ENCODE measurements at places on chromosomes 16 and 17.
A peak's percentile ranks its signal among the peaks of the same experiment; 100 is the strongest.

- DNase-seq, result no peak
Measured at GRCh38 chr17:75591722-75592302, 4.2 kb downstream of the MYO15B start.

DNA sequence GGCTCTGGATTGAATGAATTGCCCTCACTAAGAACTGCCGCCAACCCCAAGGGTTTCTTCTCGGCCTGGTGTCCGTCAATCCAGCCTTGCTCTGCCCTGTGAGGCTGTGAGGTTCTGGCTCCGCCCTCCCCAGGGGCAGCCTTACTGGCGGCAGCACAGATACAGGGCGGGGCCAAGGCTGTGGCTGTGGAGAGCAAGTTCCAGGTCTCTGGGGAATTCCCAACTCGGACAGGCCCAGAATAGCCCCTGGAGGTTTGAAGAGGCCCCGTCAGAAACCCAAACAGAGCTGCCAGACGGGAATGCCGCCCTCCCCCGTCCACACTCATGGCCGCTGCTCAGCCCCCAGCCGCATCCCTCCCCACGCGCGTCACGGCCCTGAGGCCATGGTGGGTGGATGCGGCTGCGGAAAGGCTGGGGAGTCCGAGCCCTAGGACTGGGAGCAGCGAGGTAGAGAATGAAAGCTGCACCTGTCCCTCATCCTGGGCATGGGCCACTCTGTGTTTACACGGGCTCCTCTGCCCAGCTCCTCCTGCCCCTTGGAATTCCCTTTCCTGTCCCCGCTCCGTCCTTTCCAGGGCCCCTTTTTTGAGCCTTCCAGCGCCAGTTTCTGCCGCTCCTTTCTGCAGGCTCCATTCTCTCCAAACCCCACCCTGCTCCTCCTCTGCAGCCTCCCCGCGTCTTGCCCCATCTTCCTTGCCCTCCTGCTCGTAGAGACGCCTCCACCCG, 660 bp upstream of the PRRT2 start:
- peak; percentile 88 for DNase-seq

GRCh38 chr16:88732172-88732960, 26.1 kb downstream of the CTU2 start:
- DNase-seq, result no peak

- no peak for DNase-seq
Measured at GRCh38 chr17:69417545-69418483, 3.3 kb downstream of the MAP2K6 start.

DNA sequence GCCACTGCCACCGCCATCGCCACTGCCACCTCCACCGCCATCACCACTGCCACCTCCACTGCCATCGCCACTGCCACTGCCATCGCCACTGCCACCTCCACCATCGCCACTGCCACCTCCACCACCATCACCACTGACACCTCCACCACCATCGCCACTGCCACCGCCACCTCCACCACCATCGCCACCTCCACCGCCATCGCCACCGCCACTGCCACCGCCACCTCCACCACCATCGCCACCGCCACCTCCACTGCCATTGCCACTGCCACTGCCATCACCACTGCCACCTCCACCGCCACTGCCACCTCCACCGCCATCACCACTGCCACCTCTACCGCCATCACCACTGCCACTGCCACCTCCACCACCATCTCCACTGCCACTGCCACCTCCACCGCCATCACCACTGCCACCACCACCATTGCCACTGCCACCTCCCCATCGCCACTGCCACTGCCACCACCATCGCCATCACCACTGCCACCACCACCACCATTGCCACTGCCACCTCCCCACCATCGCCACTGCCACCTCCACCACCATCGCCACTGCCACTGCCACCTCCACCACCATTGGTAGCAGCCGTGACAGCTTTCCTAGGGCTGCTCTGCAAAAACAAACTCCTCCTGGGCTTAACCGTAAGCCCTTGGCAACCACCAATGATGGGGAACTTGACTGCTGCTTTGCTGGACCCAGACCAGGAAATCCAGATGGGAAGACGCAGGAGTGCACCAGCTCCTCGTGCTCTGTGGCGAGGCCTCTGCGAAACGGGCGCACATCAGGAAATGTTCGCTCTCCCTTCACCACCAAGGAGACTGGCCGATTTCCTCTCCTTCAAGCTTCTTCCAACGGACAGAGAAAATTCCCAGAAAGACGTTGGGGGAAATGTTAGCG, 147.2 kb downstream of the RBFOX3 start:
- no peak for DNase-seq

DNA sequence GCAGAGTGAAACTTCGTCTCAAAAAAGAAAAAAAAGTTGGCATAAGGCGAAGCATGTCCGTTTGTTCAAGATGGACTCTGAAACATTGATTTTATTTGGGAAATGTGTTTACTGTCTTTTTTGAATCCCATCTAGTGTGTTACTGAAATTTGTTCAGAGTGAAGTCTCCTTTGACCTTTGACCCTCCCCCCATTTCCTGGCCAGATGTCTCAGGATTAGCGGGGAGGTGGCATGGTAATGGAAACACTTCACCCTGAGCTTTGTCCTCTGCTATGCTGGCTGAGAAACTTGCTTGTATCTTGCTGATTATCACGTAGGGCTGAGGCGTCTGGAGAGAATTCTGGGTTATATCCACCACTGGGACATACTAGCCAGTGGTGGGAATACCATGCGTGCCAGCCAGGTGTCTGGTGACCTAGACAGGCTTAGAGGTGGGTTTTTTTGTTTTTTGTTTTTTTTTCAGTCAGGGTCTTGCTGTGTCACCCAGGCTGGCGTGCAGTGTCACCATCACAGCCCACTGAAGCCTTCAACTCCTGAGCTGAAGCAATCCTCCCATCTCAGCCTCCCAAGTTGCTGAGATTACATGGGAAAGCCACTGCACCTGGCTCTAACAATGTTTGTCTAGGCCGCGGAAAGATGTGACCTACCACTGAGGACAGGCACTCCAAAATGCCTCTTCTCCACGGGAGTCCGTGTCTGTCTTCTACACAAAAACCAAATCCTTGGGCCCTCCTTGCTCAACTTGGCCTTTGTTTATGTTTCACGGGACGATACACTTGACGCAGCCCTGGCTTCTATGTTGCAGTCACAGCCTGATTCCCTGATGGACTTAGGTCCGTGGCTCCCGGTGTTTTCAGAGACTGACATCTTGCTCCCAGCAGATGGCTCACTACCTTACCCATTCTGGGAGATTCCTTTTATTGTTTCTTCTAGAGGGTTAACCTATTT, 6.6 kb upstream of the GALK1 start:
- DNase-seq, result no peak

GRCh38 chr16:4190086-4190485, 51.8 kb downstream of the SRL start:
- no peak for DNase-seq

All from hematopoietic multipotent progenitor cell treated with erythropoietin and hydrocortisone succinate and interleukin-3 and kit ligand, for 17 days (in vitro differentiated cells).